Right atrium auricular region (tissue), 2 donors: ENCODE measurements at places on chromosomes 3 and 15. TPM values are rescaled to one million over a fixed set of nuclear protein-coding genes. Genes with fewer than 3 reads are reported as not detected.

The SLC22A14 gene
- not detected for total RNA-seq

The WDR6 gene
- total RNA-seq: 71.1 TPM

The MST1 gene
- 8.0 TPM for total RNA-seq

The CACNA2D2 gene
- 6.2 TPM for total RNA-seq

DNA sequence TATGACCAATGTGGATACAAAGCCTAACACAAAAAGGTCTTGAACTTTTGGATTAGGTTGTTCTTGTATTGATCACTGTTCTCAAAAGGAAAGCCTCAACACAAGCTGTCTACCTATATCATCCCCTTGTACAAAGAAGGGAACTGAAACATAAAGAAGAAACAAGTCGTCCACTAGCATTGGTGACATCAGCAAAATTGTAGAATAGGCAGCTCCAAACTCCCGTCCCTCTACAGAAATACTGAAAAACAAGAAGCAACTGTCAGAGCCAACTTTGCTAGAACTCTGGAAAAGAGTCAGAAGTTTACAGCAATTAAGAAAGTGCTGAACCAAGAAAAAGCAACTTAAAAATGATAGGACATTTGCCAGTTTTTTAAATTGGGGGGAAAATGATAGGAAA is 7.5 kb upstream of the NR1I2 start:
- no peaks in the 10 kb centered on the region for H3K27me3 ChIP-seq
- H3K36me3 ChIP-seq: no peaks in the 10 kb centered on the region
- no peaks in the 10 kb centered on the region for H3K4me1 ChIP-seq
- no peak overlapping the region for H3K4me3 ChIP-seq
- DNase-seq: no peak

DNA sequence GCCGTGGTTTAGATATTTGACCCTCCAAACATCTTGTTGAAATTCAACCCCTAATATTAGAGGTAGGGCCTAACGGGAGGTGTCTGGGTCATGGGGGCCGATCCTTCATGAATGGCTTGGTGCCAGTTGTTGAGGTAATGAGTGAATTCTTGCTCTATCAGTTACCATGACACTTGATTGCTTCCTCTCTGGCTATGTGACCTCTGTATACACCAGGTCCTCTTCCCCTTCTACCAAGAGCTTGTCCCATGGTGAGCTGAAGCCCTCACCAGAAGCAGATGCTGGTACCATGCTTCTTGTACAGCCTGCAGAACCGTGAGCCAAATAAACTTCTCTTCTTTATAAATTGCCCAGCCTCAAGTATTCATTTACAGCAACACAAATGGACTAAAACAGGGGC is 41.8 kb upstream of the TIPARP start:
- H3K4me3 ChIP-seq: no peak overlapping the region
- no peak overlapping the region for H3K27ac ChIP-seq
- no peaks in the 10 kb centered on the region for H3K36me3 ChIP-seq
- no peak for DNase-seq
- no peaks in the 10 kb centered on the region for H3K27me3 ChIP-seq

DNA sequence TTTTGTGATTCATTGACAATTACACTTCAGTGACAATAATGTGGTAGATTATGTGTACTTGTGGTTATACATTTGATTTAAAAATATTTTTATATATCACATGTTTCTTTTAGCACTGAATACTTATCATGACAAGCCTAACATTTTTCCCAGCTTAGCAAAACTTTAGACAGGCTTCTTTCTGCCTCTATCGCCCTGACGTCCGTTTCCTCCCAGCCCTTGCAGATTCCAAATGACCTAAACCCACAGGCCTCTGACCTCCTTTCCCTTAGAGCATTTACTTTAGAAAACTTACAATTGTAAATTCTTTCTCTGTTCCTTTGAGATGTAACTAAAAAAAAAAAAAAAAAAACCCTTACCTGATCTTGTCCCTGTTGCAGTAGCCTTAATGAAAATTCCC is 326.1 kb downstream of the UNC13C start:
- no peak overlapping the region for H3K27ac ChIP-seq
- DNase-seq: no peak
- no peak overlapping the region for H3K4me3 ChIP-seq
- H3K36me3 ChIP-seq: no peaks in the 10 kb centered on the region
- no peaks in the 10 kb centered on the region for H3K4me1 ChIP-seq

DNA sequence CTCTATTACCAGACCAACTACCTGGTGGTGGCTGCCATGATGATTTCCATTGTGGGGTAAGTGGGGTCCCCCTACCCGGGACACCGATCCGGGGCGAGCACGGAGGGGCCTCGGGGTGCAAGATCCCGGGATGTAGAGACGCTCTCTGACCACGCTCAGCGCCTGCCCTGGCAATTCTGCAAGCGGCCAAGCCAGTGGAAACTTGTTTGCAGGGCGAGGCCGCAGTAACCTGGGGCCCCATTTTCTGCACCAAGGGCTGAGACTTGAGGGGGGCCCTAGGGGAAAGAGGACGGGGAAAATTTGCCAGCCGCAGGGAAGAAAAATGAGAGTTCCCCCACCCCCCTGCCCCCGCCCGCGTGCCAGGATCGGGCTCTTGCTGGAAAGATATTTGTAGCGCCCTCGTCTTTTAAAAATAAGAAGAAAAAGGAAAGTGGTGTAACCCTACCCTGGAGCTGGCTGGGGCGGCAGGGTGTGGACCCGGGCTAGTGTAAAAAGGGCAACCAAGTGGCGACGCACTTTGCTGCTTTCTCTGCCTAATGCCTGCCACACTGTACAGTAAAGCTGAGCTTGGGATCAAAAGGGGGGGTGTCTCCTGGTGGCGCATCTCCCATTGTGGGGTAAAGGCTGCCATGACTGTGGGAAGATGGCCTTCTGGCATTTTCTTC is 563 bp downstream of the ARL6IP5 start:
- no peaks in the 10 kb centered on the region for H3K27me3 ChIP-seq
- H3K4me1 ChIP-seq: no peaks in the 10 kb centered on the region
- DNase-seq: no peak
- peak overlapping the region; percentile 96 for H3K27ac ChIP-seq

GRCh38 chr3:50515565-50516439 is 12.4 kb upstream of the CACNA2D2 start:
- H3K4me1 ChIP-seq: peaks cover 21% of the 10 kb centered on the region
- DNase-seq: peak; percentile 63
- peak overlapping the region; percentile 41 for H3K27ac ChIP-seq
- H3K27me3 ChIP-seq: no peaks in the 10 kb centered on the region

GRCh38 chr3:23446301-23446700 is 243.2 kb downstream of the UBE2E2 start:
- no peak for DNase-seq
- H3K27ac ChIP-seq: no peak overlapping the region
- peaks cover 13% of the 10 kb centered on the region for H3K4me1 ChIP-seq
- no peak overlapping the region for H3K4me3 ChIP-seq
- no peaks in the 10 kb centered on the region for H3K27me3 ChIP-seq
- no peaks in the 10 kb centered on the region for H3K36me3 ChIP-seq

GRCh38 chr3:172553526-172554252 is 30.5 kb upstream of the TNFSF10 start:
- H3K36me3 ChIP-seq: no peaks in the 10 kb centered on the region
- H3K27ac ChIP-seq: no peak overlapping the region
- no peaks in the 10 kb centered on the region for H3K4me1 ChIP-seq
- DNase-seq: no peak

DNA sequence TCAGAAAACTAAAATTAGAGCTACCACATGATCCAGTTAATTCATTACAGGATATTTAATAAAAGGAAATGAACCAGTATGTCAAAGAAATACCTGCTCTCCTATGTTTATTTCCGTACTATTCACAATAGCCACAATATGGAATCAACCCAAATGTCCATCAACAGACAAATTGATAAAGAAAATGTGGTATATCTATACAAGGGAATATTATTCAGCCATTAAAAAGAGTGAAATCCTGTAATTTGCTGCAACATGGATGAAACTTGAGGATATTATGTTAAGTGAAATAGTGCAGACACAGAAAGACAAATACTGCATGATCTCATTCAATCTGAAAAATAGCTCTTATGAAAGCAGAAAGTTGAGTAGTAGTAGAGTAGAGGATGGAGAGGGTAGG is 33.7 kb upstream of the ALCAM start:
- no peaks in the 10 kb centered on the region for H3K36me3 ChIP-seq
- no peaks in the 10 kb centered on the region for H3K4me1 ChIP-seq
- DNase-seq: no peak

DNA sequence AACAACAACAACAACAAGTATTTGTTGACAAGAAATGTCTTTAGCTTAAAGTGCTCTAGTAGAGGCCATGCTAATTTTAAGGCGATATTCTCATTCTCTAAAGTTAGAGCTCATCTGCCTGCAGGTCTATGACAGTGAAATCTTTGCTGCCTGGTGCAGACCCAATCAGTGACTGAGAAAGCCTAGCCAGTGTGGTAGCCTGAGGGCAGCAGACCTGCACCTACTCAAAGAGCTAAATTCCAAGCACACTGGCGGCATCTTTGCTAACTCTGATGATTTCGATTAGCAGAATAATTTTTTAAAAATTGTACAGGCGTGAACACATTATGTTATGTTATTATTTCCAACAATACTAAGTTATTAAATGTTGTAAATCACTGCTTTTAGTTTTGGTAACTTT is 228.8 kb upstream of the RGMA start:
- no peaks in the 10 kb centered on the region for H3K27me3 ChIP-seq
- no peak overlapping the region for H3K27ac ChIP-seq
- H3K4me1 ChIP-seq: no peaks in the 10 kb centered on the region

GRCh38 chr3:7728566-7729519 is 772.8 kb upstream of the LMCD1 start:
- no peaks in the 10 kb centered on the region for H3K36me3 ChIP-seq
- DNase-seq: no peak
